Choroid plexus epithelial cell (primary cell): ENCODE measurements at places on chromosomes 2 and 18.
A peak's percentile ranks its signal among the peaks of the same experiment; 100 is the strongest.

DNA sequence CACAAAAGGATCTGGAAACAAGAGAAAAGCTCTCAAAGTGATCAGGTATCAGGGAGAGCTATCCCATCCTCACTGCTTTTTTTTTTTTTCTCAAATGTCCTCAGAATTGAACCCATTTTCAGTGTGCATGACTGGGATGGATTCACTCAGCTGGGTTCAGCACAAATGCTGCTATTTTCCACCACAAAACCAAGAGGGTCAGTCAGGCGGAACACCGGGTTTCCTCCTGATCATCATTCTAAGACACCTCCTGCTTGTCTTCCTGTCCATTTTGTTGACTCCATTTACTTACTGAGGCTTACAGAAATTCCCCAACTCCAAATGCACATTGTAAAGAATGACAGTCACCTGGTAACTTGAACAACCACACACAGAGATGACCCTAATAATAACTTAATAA lies 39.9 kb downstream of the CYRIA start:
- DNase-seq: peak; percentile 20

GRCh38 chr2:9145109-9145751 lies 61.4 kb upstream of the ASAP2 start:
- DNase-seq: peak; percentile 47

GRCh38 chr2:113376913-113377445 lies 60.5 kb upstream of the ZNG1B start:
- no peak for DNase-seq

GRCh38 chr2:219250049-219250781 lies 2.8 kb upstream of the TUBA4B start:
- no peak for DNase-seq

DNA sequence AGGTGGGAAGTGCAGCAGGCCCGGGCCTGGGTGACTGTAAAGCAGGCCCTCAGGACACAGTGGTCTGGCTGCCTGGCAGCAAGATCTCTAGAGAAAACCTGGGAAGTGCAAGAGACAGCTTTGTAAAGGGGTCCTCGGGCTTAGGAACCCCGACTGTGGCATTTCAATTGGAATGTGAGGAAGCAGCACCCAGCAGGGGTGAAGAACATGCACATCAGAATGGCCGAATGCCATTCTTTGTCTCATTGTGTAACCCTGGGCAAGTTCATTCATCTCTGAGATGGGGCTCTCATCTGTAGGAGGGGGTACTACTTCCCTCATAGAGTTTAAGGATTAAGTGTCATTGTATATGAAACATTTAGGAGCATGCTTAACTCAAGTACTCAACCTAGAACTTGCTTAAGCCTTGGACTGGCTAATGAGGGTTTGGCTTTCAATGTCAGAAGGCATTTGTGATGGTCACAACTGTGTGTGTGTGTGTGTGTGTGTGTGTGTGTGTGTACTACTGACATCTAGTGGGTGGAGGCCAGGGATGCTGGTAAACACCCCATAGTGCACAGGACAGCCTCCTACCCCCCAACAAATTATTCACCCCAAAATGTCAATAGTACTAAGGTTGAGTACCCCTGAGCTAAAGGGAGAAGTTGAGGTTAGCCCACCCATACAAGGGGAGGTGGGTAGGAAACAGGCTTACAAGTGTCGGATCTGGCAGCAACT lies 29.3 kb downstream of the MEX3C start:
- peak; percentile 32 for DNase-seq

DNA sequence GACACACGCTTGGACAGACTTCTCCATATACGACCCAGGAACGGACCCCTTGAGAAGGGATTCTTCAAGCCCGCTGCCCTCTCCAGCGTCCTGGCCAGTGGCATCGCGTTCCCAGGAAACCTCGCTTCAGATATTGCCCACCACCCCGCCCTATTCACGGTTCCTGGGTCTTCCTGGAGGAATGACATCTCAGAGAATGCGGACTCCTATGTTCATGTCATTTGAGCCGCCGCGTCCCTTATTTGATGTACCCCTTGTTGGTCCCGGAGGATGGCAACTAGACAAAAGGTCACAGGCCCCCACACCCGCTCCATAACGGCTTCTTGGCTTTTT lies 588 bp upstream of the CCDC93 start:
- no peak for DNase-seq

GRCh38 chr2:239118264-239118663 lies 270.4 kb downstream of the TWIST2 start:
- DNase-seq: no peak

DNA sequence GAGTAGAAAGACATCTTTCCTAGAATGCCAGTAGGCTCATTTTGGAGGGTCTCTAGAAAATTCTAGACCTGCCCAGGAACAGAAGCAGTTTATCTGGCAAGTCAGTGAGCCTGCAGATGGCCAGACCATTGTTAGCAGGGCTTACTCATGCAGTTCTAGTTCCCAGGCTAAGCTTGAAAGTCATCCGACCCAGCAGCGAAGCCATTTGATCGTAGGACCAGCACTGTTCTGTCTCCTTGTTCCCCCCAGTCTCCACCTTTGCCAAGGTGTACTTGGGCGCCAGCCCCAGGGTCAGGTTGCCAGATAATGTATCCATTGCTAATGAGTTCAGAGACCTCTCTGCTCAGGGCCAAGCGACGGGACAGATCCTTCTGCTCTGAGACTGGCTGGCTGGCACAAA lies 70.1 kb downstream of the EPAS1 start:
- no peak for DNase-seq

GRCh38 chr2:217939629-217940245 lies 63.1 kb downstream of the TNS1 start:
- no peak for DNase-seq

DNA sequence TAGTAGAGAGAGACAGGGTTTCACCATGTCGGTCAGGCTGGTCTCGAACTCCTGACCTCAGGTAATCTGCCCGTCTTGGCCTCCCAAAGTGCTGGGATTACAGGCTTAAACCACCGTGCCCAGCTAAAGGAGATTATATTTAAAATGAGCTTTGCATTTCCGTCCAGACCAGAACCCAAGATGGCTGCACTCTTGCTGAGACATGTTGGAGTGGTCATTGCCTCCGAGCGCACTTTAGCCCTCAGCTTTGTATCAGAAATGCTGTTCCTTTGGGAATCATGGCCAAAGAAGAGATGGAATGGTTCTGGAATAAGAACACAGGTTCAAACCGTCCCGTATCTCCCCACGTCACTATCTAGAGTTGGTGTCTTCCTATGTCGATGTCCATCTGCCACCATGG lies 3.4 kb downstream of the UBXN2A start:
- no peak for DNase-seq

DNA sequence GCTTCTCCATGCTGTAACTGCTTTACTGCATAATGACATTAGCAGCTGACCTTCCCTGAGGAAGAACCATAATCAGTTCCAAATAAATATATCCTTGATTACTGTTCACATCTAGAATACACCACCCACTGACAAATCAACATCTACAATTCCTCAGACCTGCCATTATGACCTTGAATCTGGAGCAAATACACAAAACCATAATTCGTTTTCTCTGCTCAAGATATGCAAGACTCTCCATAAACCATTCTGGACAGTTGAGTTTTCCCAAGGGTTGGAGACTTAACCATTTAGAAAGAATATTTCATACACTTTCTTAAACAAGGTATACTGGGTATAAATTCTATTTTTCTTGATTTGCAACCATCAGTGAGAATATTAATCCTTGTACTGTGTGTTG lies 11.8 kb downstream of the C2orf76 start:
- no peak for DNase-seq

GRCh38 chr2:160251569-160251968 lies 51.5 kb upstream of the ITGB6 start:
- no peak for DNase-seq

DNA sequence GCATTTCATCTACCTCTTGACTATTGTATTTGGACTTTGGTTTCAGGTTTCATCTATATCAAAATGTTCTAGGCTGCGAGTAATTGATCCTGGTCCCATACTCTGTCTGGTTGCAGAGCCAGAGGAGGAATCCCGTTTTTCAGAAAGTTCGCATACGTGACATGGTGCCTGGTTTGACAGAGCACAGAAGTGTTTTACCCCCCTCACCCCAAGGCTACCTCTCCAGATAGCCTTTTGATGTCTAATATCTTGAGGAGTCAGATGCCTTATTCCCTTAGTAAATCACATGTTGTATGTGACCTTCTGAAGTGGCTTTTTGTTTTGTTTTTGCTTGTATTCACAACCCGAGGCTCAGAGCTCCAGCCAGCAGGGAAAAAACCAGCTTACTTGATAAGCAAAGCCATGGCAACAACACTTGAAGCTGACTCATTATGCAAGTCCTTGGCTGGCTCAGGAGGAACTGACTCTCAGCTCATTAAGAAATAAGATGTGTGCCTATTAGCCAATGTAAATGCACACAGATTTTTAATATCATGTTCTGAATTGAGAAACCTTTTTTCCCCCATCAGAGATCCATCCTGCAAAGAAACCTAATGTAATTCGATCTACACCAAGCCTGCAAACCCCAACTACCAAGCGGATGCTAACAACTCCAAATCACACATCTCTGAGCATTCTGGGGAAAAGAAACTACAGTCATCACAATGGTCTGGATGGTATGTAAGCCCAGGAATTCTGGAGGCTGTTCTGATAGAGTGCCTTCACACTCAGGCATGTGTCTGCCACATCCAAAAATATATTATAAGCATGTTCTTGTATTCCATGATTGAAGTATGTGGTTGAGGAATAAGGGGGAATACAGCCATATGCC lies 41.4 kb downstream of the OXER1 start:
- DNase-seq: peak; percentile 97

DNA sequence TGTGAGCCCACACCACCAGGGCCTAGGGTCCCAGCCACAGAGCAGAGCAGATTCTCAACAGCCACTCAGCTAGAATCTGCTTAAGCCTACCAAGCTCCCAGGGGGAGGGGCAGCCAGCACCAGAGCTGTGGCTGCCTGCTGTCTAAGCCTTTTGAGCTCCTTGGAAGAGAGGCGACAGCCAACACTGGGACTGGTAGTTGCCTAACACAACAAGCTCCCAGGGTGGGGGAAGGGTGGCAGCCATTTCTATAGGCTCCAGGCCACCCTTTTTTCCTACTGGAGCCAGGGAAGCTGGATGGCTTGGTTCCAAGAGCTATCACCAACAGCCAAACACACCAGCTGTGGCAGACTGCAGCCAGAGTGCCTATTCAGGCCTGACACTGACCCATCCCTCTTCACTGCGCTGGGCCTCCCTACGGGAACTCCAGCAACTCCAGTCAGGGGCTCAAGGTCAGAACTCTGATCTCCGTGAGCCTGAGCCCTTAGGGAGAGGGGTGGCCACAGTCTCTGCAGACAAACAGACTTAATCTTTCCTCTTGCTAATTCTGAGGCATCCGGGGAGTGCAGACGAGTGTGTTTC lies 1824.3 kb upstream of the CELF4 start:
- DNase-seq: peak; percentile 17

- peak; percentile 34 for DNase-seq
Observed at GRCh38 chr2:222943820-222944219, 83.0 kb downstream of the ACSL3 start.

GRCh38 chr2:88809216-88809615 lies 117.7 kb downstream of the RPIA start:
- no peak for DNase-seq

DNA sequence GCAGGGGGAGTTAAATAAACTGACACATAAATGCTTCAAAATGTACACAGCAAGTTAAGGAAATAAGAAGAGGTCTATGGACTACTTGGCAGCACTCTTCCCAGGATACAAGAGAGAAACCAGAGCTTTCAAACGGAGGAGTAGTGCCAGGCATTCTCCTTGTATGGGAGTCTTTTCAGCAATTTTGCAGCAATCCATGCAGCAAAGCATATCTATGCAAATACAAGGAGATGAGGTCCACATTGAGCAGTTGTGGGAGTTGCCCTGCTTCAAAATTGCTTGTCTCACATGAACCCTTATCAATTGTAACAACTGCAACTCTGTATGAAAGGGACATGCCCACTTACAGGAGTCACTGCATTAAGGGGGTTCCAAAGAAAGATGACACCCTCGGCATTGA lies 37.8 kb downstream of the SCN9A start:
- DNase-seq: no peak

GRCh38 chr2:134107402-134107801 lies 146.5 kb upstream of the MGAT5 start:
- no peak for DNase-seq

DNA sequence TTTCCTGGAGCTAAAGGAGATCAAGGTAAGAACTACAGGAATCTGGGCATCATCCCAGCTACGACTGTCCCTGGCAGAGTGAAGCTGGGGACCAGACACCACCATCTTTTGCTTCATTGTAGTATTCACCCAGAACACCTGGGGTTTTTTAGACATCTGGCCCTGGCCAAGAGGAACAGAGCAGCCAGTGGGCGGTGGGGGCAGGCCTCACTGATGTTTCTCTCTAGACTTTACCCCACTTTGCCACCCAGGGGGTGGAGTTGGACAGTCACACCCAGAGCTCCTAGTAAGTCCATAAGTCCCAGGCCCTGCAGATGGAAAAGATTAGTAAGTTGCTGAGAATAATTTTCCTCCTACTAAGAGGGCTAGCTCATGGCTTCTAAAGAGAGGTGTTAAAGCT lies 39.6 kb downstream of the MARCO start:
- DNase-seq: no peak

DNA sequence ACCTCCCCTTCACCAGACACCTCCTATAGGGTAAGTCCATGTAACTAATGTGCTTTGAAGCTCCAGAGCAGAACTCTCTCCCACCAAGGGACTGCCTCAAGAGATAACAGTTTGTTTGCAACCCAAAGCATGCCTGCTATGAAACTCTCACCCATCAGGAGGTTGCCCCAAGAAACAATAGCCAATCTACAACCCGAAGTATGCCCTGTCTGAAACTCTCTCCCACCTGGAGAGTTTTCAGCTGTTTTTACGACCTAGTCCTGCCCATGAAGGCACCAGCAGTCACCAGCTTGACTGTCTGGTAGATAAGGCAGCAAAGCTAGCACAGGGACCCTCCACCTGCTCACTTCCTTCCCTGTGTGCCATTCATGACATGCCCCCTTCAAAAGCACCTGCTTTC lies 533.9 kb upstream of the CRIM1 start:
- DNase-seq: no peak

DNA sequence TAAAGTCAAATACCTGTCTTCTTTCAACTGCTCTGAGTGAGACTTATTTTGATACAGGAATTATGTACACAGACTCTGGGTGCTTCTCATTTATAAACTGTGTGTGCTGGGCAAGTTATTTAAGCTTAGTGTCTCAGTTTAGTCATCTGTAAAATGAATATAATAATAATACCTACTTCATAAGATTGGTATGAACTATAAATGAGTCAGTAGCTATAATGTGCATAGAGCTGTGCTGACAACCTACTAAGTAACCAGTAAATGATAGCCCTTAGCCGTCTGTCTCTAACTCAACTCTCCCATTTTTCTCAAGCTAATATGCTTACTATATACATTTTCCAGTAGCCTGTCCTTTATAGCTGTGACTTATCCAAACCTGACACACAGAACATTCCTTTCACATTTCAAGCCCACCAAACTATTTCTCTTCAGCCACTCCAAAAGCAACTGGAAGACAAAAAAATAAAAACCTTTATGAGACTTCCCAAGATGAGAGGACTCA lies 319.8 kb downstream of the ETAA1 start:
- DNase-seq: no peak

- peak; percentile 13 for DNase-seq
Observed at GRCh38 chr2:100630473-100630977, 67.7 kb downstream of the PDCL3 start.

GRCh38 chr2:181762000-181762399 lies 81.7 kb upstream of the NEUROD1 start:
- no peak for DNase-seq
